ENCODE measurements at places on chromosomes 16 and 17. TPM values are rescaled to one million over a fixed set of nuclear protein-coding genes. Genes with fewer than 3 reads are reported as not detected.

- no peak for DNase-seq
Observed at GRCh38 chr17:64540118-64540776, 33.5 kb downstream of the CEP95 start.

- DNase-seq: no peak
Observed at GRCh38 chr16:86240716-86241363, 269.5 kb upstream of the FOXF1 start.

- no peak for DNase-seq
Observed at GRCh38 chr17:17698869-17699351, 17.7 kb downstream of the RAI1 start.

- DNase-seq: no peak
Observed at GRCh38 chr17:13154398-13154797, 136.6 kb upstream of the ELAC2 start.

DNA sequence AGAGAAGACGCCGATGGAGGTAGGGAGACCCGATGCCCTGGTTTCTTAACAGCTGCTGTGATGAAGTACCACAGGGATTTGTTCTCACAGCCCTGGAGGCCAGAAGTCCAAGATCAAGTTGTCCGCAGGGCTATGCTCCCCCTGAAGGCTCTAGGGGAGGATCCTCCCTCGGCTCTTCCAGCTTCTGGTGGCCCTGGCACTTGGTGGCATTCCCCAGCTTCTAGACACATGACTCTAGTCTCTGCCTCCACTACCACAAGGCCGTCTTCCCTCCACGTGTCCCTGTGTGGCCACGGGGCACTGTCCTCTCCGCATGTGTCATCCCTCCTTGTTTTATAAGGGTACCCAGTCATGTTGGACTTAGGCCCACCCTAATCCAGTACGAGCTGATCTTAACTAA is 375.2 kb downstream of the SLC39A11 start:
- no peak for DNase-seq

Gene IL32
- total RNA-seq: 64.0 TPM

Gene ABHD15
- total RNA-seq: 8.3 TPM

GRCh38 chr17:1512351-1512750 is 4.1 kb downstream of the INPP5K start:
- no peak for DNase-seq

Gene ACSM3
- total RNA-seq: 8.9 TPM

DNA sequence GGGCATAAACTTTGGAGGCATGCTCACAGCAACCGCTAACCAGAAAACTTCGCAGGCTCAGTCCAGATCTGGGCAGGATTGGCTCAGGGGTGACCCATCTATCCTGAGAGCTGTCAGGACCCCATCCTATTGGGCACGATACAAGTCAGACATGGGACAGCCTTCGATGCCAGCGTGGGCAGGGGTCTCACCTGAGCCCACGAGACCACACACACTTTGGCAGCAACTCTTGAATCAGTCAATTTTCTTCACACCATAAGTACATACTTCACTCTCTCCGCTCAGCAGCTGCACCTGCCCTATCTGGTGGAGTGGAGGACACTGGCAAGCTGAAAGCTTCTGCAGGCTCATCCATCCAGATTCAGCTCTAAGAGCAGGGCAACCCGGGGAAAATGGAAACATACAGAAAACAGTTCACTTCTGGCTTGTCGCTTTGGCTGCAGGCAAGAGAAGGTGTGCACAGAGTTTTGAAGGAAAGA is 48.3 kb downstream of the ZFHX3 start:
- DNase-seq: no peak

DNA sequence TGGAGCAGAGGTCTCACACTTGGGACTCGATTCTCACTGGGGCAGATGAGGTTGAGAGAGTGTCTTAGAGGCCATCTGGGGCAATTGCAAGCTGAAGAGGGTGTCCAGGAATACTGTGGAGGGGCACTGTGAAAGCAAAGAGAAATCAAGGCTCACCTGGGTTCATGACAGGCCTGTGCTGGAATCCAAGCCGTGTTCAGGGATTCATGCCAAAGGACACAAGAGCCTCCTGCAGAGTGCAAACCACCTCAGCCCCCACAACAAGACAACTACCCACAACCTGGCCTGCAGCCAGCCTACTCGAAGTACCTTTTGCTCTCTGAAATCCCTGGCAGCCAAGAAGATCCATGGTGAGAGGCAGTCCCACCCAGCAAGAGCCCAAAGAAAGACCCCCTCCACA is 2334.2 kb downstream of the TP53TG3F start:
- DNase-seq: no peak

- peak; percentile 48 for DNase-seq
Observed at GRCh38 chr17:42347198-42347597, 41.0 kb downstream of the STAT3 start.

- no peak for DNase-seq
Observed at GRCh38 chr17:72102366-72102765, 18.5 kb upstream of the SOX9 start.

All from left cardiac atrium (tissue), 4 donors.